Activated naive CD4-positive, alpha-beta T cell treated with Interleukin-2 at 50 U/mL for 16 hours (primary cell): ENCODE measurements at places on chromosomes 5 and 9.

DNA sequence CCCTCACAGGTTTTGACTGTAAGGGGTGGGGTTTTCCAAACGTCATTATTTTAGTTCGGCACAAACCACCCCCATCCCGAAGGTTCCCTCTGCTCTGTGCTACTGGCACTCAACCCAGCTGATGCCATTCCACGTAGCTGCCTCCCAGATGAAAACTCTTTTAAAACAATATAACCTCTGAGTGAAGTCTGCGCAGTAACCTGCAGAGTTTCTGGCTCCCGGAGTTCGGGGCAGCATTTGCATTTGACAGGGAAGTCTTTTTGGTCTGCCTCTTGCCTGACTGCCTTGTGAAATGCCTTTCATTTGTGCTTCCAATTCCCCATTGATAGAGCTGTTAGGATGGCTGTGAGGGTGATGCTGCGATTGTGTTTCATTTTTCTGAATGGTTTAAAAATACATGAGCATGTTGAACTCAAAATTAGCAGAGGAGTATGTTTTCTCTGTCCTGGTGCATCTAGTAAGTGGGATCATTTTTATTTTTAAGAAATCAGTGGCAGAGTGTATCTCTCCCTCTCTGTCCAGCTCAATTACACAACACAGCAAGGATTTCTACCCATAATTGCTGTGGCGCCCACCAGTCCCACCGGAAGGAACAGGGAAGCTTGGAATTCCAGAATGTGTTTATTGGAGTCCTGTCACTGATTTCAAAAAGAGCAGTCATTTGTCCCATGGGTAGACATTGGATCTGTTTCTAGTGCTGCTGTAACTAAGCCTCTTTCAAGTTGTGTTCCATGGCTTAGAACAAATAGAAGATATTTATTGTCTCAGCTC is 24.8 kb downstream of the ADCY2 start:
- DNase-seq = no peak

GRCh38 chr5:54207566-54207965 is 102.8 kb downstream of the ARL15 start:
- DNase-seq = no peak

DNA sequence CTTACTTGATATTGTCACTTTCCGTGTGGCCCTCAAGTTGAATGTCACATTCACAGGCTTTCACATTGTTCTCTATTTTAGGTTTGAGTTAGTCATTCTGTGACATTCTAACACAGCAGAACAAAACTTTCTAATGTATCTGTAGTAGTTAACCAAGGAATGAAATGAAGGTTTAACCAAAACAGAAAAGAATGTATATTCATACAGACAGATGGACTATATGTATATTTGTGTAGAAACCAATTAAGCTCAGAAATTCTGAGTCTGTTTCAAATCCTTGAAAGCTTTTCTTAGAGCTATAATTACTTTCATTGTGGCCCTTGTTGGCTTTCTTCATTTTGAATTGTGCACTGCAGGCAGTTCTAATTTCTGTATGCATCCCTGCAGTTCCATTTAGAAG is 654.7 kb downstream of the LRRC70 start:
- no peak for DNase-seq

DNA sequence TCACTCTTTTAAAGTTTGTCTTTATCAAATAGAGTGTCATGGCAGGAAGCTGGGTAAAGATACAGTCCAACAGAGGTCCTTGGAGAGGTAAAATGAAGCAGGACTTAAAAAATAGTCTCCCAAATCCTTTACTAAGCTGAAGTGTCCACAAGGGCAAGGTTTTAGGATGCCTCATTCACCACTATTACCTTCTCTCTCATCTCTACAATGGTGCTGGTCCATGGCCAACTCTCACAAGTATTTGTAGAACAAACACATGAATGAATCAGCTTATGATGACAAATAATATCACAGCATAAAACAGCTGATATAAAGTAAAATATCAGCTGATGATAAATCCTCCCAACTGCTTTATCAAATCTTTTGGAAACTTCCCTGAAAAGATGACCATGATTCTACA is 162.3 kb upstream of the ZNF462 start:
- no peak for DNase-seq

DNA sequence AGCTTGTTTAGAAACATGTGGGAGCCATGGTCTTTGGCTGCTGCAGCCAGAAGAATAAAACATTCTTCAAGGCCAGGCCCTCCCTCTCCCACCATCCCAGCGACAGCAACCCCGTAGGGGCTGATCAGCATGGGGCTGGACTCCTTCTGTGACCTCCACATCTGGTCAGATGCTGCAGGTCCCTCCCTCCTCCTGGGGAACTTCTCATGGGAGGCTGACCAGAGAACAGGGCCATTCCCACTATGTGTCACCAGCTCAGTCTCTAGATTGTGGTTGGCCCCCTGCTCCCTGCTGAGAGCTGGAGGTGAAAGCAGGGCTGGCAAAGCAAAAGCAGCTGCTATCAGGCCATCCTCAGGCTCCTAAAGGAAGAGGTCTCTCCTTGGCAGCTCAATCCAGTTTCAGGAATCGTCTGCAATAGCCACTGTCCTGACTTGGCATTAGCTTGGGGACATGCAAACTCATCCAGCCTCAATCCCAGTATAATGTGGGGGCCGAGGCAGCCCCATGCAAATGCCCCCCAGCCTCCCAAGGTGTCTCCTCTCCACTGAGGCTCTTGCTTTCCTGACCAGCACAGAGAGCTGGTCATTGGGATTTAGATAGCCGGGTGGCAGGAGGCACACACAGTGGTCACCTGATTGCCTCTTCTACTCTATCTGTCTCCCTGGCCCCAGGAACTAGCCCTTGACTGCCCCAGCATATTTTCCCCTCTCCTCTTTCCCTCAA is 81.5 kb downstream of the NRG2 start:
- DNase-seq = no peak

DNA sequence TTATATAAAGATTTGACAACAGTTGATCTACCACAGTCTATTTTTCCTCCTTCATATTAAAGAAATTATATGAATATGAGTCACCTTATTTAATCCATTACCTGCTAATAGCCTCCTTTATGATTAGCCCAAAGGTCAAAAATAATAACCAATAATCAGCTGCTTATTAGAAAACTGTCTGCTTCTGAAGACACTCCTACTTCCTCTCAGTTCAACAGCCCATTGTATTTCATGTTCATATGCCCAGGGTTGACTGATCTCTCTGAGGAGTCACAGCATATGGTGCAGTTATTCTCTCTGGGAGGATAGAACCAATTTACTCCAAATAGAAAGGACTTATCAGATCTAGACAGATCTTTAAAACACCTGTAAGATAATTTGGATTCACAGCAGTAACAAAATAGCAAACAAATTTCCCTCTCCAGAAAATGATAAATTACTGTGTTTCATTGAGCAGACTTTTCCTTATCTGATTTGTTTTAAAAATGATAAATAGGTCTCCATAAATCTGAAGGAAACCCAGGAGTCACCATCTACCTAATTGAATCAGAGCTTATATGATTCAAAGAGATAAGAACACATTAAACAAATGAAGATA is 180.4 kb upstream of the ITGA1 start:
- no peak for DNase-seq

DNA sequence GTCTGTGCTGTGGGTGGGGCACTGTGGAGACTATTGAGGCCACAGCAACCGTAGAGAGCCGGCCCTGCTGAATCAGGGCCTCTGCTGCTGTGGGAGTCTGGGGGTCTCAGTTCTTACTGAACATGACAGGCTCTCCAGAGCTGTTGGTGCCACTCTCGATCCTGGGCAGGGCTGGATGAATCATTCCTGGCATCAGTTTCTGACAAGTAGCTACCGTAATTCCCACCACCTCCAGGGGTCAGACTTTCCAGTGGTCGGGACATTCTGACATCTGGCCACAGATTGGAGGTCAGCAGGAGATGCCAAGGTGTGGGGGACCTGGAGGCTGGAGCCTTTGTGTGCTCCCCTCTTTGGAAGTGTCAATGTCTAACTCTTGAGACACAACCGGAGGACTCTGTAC is 188.4 kb downstream of the IRX2 start:
- no peak for DNase-seq

DNA sequence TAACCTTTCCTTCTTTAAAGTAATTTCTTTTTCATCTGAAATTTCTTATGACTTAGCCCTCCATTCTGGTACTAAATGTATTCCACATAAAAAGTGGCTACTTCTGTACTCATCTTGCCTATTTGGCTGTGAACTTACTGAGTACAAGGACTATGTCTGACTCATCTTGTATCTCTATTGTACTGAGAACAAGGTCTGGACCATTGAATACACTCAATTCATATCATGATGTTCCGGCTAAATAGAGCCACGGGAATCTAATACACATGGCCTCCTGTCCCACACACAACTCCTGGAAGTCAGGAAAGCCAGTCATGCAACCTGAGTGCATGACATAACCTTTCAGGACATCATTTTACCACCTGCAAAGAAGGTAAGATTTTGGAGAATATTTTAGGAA is 203.9 kb downstream of the PLK2 start:
- DNase-seq = no peak

- DNase-seq = no peak
Measured at GRCh38 chr5:55597014-55597981, 62.5 kb upstream of the PLPP1 start.

DNA sequence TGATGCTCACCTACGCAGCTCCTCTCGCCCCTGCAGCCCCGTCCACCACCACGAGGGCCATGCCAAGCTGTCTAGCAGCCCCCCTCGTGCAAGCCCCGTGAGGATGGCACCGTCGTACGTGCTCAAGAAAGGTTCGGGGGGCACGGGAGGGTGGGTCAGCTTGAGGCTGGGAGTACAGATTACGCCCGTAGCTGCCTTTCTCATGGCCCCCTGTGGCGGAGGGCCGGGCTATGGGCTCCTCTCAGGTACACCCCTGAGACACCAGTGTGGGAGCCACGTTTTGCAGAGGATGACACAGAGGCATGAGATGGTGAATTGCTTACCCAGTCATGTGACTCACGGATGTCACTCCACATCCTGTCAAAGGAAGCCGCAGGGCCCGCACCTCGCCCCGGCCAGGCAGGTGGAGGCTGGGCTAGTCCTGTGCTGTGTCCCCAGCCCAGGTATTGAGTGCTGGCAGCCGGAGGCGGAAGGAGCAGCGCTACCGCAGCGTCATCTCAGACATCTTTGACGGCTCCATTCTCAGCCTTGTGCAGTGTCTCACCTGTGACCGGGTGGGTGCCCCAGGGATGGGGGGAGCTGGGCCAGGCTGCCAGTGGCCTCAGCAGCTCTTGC is 33.7 kb downstream of the USP20 start:
- peak; percentile 86 for DNase-seq

GRCh38 chr9:124309667-124310084 is 51.9 kb downstream of the NEK6 start:
- no peak for DNase-seq

GRCh38 chr9:108060175-108060574 is 570.6 kb upstream of the KLF4 start:
- DNase-seq = no peak

DNA sequence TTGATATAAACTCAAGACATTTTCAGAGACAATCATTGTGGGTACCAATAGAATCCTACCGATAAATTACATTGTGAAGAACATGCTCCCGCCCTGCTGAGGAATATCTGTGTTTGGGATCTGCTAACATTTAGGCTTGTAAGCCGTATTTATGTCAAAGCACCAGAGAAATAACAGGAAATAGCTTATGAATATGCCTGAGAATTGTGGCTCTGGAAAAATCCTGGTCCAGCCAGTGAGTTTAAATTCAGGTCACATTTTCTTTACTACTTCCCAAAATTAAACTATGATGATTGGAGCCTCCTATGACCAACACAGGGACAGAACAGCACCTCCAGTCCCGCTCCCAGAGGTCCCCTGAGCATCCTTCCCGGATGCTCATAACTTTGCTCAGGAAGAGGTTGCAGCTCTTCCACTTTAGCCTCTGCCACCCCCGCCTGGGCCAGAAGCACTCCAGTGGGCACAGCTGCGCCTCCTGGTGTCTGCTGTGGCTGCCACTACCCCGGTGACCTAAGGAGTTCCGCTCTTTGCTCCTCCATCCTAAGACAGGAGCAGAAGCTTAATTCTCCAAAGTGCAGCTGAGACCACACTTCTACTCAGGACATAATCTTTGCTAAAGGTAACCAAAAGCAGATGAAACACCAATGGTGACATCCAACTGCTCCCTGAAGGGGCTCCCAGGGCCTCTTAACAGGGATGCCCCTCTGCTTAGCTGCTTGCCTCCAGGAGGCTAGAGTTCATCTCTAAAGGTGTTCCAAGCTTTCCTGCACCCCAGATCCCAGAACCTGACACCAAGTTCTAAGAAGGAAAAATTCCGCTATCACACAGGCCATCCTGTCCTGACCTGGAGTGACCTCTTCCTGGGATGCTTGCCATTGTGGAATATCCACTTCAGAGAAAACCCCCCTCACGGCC is 58.8 kb downstream of the SLC1A1 start:
- DNase-seq = no peak

- DNase-seq = no peak
Measured at GRCh38 chr5:74390822-74391221, 249.7 kb downstream of the ENC1 start.

GRCh38 chr5:14143841-14144585 is 871 bp downstream of the TRIO start:
- DNase-seq = peak; percentile 20

GRCh38 chr5:170315154-170315553 is 17.6 kb upstream of the LCP2 start:
- no peak for DNase-seq

GRCh38 chr9:14155237-14155636 is 158.7 kb downstream of the NFIB start:
- DNase-seq = no peak
